ENCODE measurements at places on chromosomes 16 and 17.

GRCh38 chr17:77644181-77645071 lies 314.1 kb upstream of the TNRC6C start:
- DNase-seq, result no peak

GRCh38 chr16:57999971-58000705 lies at the start of gene ZNF319:
Gene ZNF319 (minus strand): TSS chr16:58000672. CDS start chr16:57998265, 2,407 bp downstream.
- DNase-seq, result no peak

DNA sequence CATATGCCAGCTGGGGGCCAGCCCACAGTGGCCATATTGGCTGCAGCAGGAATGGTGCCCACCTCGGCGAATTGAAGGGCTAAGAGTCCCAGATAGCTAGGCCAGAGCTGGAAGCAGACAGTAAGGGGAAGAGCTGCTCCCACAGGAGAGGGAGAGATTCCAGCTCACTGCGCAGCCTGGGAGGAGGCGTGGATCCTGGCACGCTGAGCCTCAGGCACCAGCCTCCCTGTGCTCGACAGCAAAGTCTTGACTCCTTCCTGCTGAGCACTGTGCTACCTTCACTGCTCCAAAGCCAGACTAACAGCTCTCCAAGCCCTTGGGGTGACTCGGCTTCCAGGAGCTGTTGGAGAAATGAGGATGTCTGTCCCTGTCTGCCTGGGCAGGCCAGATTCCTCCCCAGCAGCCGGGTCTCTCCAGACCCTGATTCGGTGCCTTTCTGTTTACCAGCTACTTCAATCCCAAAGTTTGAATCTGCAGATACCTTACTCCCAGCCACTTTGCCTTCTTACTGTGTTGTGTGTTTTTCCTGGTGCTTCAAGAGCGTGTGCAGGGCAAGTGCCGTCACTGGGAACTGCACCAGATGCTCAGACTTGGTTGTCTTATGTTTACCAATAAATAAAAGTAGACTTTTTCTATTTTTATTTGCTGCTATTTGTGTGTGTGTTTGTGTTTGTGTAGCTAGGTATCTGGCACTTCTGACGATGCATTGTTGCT lies 9.1 kb downstream of the CBX2 start:
- DNase-seq, result no peak

GRCh38 chr16:16882766-16883165 lies 503.8 kb downstream of the NPIPA7 start:
- DNase-seq, result no peak

- no peak for DNase-seq
These were observed 1225.1 kb downstream of the CDH8 start for GRCh38 chr16:60811051-60811608.

- no peak for DNase-seq
These were observed 7.6 kb downstream of the PITPNM3 start for GRCh38 chr17:6548578-6549330.

- DNase-seq, result no peak
These were observed 111.4 kb upstream of the TOM1L1 start for GRCh38 chr17:54789101-54789880.

GRCh38 chr17:36602030-36602748 lies 806 bp downstream of the MRM1 start:
- DNase-seq, result peak; percentile 26

GRCh38 chr17:41167561-41167960 lies 460 bp downstream of the KRTAP4-3 start:
- no peak for DNase-seq

DNA sequence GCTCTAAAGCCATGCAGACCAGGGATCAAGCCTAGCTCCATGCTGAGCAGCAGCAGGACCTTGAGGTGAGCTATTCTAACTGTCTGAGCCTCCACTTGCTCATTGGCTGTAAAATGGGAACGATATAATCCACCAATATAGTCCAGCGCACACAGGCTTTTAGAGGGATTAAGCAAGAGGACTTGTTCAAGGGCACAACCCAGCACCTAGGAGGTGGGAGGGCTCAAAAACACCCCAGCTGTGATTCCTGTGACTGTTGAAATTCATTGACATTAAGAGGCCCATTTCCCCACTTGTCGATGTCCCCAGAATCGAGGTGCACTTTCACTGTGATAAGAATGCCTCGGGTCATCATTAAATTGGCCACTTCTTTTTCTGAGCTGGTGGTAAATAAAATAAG lies 4.1 kb downstream of the USH1G start:
- no peak for DNase-seq

DNA sequence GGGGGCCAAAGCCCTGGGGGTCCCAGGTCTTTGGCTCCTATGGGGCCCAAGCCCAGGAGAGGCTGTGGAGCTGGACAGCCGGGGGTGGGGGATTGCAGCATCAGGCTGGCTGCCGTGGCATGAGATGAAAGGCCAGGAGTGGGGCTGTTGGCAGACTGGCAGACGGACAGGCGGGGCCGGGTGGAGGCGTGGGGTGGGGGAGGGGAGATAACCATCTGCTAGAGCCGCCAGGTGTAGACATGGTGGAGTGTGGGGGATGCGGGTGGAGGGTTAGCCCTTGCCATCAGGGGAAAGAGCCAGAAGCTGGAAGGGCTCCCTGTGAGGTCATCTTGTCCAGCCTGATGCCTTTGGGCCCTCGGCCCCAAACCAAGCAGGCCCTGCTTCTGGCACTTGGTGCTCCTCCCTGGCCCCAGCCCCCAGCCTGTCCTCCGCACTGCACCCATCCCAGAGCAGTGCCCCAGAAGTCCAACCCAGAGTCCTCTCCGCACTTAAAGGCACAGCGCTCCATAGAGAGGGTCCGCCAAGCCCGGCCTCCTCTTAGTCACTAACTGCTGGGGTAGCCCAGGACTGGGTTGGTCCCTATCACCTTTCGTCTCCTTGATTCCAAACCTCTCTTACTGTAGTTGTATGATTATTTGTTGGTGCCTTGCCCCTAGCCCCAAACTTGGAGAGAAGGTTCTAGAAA lies 33.3 kb upstream of the DLX4 start:
- no peak for DNase-seq

DNA sequence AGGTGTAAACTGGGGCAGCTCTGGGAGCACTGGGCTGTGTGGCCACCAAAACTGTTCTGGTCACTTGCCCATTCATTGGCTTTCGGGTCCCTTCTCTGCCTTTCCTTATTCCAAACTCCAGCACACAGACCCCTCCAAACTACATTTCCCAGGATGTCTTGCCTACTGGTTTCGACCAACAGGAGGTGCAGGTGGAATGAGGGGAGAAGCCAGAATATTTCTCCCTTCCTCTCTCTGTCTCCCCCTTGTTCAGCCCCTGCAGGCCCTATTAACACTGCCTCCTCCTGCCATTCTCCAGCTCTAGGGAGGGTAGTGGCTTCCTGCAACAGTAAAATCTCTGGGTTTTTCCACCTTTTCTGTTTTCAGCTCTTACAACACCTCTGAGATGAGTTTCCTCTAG lies 13.2 kb upstream of the NAGPA start:
- no peak for DNase-seq

DNA sequence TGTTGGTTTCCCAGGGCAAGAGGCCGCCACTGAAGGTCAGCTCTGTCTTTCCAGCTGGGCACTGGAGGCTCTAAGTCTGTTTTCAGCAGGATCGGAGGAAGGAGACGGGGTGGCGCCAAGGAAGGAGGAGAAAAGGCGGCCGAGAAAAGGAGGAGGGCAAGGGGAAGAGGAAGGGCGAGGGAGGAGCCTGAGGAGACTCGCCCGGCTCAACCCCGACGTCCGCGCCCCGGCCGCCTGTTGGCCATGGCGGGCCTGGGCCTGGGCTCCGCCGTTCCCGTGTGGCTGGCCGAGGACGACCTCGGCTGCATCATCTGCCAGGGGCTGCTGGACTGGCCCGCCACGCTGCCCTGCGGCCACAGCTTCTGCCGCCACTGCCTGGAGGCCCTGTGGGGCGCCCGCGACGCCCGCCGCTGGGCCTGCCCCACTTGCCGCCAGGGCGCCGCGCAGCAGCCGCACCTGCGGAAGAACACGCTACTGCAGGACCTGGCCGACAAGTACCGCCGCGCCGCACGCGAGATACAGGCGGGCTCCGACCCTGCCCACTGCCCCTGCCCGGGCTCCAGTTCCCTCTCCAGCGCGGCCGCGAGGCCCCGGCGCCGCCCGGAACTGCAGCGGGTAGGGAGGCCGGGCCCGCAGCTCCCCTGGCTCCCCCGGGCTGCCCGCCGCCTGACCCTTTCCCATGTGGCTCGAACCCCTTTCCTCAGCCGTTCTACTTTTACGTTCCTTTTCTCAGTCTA lies at the start of gene RNF135:
Gene RNF135 (plus strand): TSS at position 209 of the 737 bp plus-strand sequence. CDS start 35 bp downstream, at position 244.
- DNase-seq, result peak; percentile 84

GRCh38 chr16:12398029-12398682 lies 405.5 kb downstream of the CPPED1 start:
- DNase-seq, result no peak

DNA sequence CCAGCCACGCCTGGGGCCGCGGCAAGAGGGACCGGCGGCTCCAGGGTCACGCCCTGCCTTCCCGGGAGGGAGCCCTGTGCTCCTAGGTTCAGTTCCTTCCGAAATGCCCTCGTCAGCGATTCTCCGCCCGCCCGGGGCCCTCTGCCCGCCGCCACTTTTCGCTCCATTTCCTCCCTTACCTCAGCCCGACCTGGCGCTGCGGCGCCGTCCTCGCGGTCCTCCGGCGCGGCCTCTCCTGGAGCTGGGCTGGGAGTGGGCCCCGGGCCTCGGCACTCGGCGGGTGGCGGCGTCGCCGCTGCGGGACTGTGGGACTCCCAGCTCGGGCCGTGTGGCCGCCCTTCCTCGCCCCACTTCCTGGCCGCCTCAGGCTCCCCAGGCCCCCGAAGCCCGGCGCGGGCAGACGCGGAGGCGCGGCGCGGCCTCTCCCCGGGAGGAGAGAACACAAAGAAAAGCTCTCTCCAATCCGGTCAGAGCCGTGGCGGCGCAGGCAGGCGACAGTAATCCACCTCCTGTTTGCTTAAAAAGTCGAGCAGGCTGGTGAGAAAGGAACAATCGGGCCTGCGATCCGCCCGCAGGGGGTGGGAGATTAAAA lies 1.6 kb downstream of the BAHCC1 start:
- DNase-seq, result peak; percentile 44

DNA sequence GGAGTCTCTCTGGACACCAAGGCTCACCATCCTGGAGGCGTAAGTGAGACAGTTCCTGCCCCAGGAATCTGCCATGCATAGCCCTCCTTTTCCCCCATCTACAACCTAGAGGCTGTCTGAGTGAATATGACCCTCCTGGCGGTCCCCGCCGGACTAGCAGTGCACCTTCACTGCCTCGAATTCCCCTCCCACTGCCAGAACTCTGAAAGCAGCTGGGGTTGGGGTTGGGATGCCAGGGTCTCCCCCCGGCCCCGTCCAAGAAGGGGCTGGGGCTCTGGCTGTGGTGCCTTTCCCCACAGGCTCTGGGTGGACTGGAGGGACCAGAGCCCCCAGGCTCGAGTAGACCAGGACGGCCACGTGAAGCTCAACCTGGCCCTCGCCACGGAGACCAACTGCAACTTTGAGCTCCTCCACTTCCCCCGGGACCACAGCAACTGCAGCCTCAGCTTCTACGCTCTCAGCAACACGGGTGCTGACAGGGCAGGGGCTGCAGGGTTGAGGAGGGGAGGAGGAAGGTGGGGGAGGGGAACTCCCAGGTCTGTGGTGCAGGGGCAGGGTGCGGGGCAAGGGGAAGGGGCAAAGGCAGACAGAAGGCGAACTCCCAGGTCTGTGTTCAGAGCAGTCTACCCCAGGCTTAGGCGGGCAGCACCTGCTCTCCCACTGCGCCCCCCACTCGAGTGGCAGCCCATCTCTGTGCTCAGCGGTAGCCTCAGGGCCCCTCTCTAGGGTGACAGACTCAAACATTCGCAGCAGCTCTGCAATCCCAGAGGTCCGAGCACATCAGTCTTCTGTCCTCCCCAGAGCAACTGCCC lies 1.2 kb downstream of the ZACN start:
- DNase-seq, result no peak

- DNase-seq, result no peak
These were observed 572.7 kb upstream of the CDH5 start for GRCh38 chr16:65793781-65794180.

- no peak for DNase-seq
These were observed 408.8 kb upstream of the SALL1 start for GRCh38 chr16:51559901-51560300.

- DNase-seq, result no peak
These were observed 14.8 kb downstream of the SGCA start for GRCh38 chr17:50180620-50181019.
